ENCODE measurements at places on chromosomes 4 and X.
A peak's percentile ranks its signal among the peaks of the same experiment; 100 is the strongest.

DNA sequence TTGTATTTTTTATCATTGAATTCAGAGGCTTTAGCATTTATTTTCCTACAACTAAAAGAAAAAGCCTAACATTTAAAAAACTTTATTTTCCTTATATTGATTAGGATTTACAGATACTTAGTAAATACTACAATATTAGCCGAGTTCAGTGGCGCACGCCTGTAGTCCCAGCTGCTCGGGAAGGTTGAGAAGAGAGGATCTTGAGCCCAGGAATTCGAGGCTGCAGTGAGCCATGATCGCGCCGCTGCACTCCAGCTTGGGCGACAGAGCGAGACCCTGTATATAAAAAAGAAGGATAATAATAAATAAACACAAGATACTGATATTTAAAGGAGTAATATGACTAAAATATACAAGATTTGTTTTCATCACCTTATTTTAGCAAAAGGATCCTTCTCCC lies 681 bp upstream of the UPF3B start:
- DNase-seq: no peak

- DNase-seq: no peak
Measured at GRCh38 chr4:123299212-123299691, 97.3 kb upstream of the SPRY1 start.

DNA sequence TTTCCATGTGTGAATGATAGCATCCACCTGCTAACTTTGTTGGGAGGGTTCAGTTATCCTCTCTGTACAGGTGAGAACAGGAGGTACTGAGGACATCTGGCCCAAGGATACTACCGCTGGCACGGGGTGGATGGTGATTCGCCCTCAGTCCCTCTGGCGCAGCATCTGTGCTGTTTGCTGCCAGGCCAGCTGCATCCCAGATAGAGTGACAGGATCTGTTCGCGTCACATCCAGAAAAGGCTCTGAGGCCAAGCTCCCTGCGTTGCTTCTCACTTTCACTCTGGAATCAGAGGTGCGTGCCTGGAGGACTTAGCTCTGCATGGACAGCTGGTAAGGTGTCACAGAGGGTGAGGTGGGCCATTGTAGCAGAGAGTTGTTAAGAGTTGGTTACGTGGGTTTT lies 95.4 kb downstream of the TBL1X start:
- no peak for DNase-seq

GRCh38 chrX:146854281-146854680 lies 39.7 kb upstream of the CXorf51A start:
- no peak for DNase-seq

GRCh38 chrX:17597836-17598439 lies 139.4 kb upstream of the SCML1 start:
- no peak for DNase-seq

DNA sequence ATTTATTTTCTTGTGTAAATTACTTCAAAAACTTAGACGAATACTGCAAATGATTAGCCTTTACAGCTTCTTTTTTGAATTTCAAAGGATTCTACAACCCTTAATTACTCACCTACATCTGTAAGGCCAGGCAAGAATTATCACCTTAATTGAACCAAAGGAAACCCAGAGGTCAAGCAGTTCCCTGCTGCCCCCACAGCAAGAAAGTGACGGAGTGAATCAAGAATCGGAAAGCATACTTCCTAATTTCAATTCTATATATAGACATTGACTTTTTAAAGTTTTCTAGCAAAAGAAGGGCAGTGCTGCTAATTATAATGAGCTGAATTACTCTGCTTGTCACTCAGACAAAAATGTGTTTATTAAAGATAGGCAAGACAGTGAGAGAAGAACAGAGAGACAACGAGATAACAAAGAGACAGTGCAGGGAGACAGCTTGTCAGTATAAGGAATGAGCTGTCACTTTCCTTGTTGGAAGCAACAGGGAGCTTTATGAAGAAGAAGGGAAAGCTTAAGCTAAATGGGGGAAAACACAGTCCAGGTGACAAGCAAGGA lies 47.5 kb upstream of the SPANXN4 start:
- DNase-seq: no peak

DNA sequence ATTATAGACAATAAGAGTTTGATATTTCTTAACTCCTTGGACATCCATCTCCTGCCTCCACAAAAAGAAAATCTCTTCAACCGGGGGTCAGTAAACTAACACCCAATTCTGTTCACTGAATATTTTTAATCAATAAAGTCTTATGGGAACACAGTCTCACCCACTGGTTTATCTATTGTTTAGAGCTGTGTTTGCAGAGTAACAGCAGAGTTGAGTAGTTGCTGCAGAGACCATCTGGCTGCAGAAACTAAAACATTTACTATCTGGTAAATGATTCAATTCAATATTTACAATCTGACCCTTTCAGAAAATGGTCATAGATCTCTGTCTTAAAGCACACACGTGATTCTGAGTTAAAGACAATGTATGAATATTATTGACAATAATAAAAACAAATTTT lies 94.0 kb downstream of the TMA16 start:
- no peak for DNase-seq

- peak; percentile 43 for DNase-seq
Measured at GRCh38 chr4:138953961-138954371, 61.6 kb upstream of the NOCT start.

DNA sequence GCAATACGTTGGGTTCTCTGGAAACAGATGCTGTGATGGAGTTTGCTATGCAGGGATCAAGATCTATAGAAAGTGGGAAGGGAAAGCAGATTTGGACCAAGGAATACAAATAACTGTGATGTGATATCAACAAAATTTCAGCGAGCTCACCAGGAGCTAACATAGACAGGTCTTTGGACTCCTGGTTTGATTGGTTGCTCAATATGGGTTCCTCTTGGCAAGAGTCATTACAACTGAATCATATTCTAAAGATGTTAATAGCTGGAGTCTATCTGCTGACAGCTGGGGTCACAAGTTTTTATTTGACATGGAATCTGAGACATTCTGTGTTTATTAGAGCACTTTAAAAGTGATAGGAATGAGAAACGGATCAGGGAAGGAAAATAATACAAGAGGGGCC lies 637.6 kb upstream of the GNPDA2 start:
- DNase-seq: no peak

DNA sequence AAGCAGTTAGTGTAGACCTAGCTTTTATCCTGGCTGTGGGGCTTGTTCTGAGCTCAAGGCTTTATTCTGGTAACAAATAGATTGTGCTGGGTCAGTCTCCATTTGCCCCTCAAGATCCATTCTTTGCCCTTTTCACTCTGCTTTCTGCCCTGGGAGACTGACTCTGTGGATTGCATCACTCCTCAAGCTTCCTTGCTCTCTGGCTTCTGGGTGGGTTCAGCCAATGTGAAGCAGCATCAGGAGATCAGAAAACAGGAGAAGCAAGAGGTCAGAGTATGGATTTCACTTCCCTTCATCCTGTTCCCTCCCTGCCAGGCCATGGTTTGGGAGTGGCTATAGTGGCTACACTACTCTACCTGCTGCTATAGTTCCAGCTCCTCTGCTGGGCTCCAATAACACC lies 184.1 kb upstream of the NDP start:
- DNase-seq: no peak

GRCh38 chr4:104344342-104344980 lies 150.2 kb downstream of the CXXC4 start:
- no peak for DNase-seq

DNA sequence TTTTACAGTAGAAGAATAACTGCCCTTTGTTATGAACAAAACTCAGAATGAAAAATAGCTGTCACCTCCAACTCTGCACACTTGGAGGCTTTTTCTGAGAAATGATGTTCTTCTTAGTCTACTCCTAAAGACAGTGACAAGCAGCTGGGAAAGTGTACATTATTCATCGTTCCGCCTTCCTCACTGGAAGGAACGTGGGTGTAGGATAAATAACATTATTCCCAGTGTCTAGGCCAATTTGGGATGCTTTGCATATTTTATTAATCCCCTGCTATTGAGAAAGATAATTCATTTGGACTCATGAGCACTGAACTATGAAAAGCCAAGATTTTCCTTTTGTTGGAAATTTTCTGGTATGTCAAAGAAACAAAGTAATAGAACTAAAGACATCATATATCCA lies 87.8 kb downstream of the VCX2 start:
- no peak for DNase-seq

GRCh38 chrX:47992095-47992380 lies 11.8 kb downstream of the ZNF182 start:
- no peak for DNase-seq

DNA sequence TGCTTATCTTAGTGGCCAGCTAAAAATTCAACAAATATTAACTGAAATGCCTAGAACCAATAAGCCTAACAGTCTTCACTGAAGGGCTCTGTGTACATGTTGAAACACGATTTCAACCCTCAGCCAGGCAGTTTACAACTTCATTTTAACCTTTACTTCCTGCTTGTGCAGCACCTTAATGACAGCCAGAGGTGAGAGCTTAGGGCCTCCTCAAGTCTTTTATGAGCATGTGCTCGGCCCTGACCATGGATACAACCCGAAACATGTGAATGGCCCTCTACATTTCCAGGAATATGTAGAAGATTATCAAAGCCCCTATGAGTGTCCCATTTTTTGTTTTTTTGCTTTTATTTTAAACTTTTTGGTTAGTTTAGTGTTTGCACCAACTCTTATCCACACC lies 88.3 kb downstream of the MSN start:
- peak; percentile 34 for DNase-seq

DNA sequence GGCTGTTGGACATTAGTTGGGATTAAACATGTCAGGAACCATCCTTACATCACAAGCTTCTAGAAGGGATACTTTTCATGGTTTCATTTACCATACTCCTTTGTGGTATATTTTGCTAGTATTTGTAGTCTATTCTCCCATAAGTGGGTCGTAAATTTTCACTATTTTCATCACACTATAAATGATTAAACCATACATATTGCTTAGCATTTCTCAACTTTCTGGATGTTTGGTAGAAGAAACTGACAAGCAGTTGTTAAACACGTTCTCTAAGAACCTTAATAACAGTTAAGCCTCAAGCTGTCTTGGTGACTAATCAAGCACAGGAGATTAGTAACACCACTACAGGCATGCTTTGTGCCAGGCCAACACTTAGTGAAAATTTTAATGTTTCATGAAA lies 375.5 kb downstream of the NAF1 start:
- no peak for DNase-seq

GRCh38 chr4:78776729-78777575 lies 802 bp downstream of the BMP2K start:
- DNase-seq: peak; percentile 54

GRCh38 chr4:99821918-99822503 lies 5.4 kb downstream of the DAPP1 start:
- peak; percentile 35 for DNase-seq

GRCh38 chr4:62004881-62005280 lies 804.8 kb downstream of the ADGRL3 start:
- no peak for DNase-seq

DNA sequence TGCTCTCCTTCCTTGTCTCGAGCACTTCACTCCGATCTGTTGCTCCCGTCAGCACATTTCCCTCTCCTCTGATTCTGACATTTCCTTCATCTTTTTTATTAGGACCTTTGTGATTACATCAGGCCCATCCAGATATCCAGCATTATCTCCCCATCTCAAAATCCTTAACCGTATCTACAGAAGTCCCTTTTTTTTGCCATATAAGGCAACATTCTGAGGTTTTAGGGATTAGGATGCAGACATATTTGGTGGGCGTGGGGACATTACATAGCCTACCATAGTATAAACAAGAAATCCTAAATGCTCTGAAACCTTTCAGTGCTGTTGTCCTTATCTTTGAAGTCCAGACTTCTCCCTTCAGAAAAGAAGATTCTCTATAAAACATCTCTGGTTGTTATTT lies 505.0 kb upstream of the PITX2 start:
- DNase-seq: no peak

GRCh38 chr4:78024576-78025091 lies 32.5 kb upstream of the FRAS1 start:
- no peak for DNase-seq

- peak; percentile 28 for DNase-seq
Measured at GRCh38 chr4:159401226-159401712, 298.4 kb downstream of the RAPGEF2 start.

GRCh38 chrX:39174772-39175417 lies 373.6 kb downstream of the MID1IP1 start:
- no peak for DNase-seq

- DNase-seq: no peak
Measured at GRCh38 chr4:164755432-164755831, 1.5 kb downstream of the SMIM31 start.

GRCh38 chr4:104906276-104906675 lies 240.4 kb upstream of the TET2 start:
- DNase-seq: no peak

GRCh38 chr4:45518832-45519231 lies 605.0 kb downstream of the GABRG1 start:
- DNase-seq: no peak

GRCh38 chrX:43822014-43822413 lies 60.2 kb downstream of the MAOB start:
- no peak for DNase-seq

GRCh38 chr4:101067383-101067782 lies 279.9 kb downstream of the PPP3CA start:
- DNase-seq: peak; percentile 18

- DNase-seq: no peak
Measured at GRCh38 chr4:16663732-16664131, 234.7 kb downstream of the LDB2 start.

DNA sequence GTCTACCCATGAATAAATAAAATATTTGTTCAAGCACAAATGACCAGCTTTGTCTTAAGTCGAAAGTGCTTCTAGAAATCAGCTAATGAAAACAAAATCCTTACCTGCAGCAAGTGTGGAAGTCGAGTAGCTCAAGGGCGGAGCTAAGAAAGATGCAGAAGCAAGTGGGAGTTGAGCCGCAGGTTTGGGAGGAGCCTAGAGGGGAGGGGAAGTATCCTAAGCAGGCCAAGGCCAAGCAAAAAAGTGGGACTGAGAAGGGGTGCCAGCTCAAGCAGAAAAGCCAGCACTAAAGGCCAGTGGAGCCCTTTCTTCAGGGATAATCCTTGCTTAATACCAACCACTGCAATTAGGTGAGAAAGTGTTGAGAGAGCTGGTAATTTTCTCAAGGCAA lies 60.8 kb downstream of the DLG3 start:
- DNase-seq: no peak

- DNase-seq: no peak
Measured at GRCh38 chr4:140754918-140755773, 1.0 kb downstream of the TBC1D9 start.
